ENCODE measurements at places on chromosomes 3 and 15. TPM values are rescaled to one million over a fixed set of nuclear protein-coding genes. Genes with fewer than 3 reads are reported as not detected.
A peak's percentile ranks its signal among the peaks of the same experiment; 100 is the strongest.

- peak; percentile 4 for DNase-seq
These were observed 47.6 kb upstream of the CD200R1L start for GRCh38 chr3:112894258-112894657.

DNA sequence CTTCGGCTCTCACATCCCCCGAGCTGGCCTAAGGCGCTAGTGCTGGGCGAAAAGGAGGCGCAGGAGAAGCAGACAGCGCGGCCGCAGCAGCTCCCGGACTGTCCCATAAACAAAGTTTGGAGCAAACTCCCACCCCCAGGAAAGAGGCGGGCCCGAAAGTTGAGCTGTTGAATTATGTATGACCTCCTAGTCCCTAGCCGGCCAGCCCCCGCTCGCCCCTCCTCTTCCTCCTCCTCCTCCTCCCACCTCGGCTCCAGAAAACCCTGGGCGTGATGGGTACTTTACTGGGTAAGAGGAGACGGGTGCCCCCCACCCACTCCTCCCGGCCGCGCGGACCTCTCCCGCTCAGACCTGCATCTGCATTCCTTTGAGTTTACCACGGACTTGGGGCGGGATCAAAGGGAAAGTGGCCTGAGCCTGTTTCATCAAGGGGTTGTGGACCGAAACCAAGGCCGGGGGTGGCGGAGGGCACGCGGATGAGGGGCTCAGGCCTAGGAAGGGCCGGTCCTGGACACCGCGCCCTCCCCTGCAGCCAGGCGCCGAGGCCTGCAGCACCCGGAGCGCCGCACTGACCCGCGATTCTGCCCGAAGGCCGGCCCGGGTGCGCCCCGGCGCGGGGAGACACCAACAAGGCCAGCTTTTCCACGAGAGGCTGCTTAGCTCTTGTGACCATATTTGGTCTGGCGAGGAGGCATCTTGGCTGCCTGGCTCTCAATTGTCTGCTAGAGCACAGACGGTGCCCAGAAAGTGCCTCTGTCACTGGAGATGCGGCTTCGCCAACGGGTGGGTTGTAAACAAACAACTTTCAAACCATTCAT, at the start of gene WWTR1:
TSS of gene WWTR1 (minus strand) at position 100 of the 818 bp plus-strand sequence. CDS start 719 bp downstream, outside the sequence.
- DNase-seq = peak; percentile 92

DNA sequence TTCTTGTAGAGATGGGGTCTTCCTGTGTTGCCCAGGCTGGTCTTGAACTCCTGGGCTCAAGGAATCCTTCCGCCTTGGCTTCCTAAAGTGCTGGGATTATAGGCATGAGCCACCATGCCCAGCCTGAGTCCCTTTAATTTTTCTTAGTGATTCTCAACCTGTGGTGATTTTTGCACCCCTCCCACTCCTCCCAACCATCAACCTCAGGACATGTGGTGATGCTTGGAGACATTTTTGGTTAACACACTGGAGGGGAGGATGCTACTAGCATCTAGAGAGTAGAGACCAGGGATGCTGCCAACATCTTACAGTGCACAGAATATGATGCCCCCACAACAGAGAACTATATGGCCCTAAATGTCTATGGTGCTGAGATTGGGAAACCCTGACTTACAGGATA, 83.0 kb upstream of the LMOD3 start:
- no peak for DNase-seq

The PATL2 gene
- 0.50 TPM for polyA plus RNA-seq

GRCh38 chr3:19485267-19485666, 337.0 kb downstream of the KCNH8 start:
- DNase-seq = no peak

DNA sequence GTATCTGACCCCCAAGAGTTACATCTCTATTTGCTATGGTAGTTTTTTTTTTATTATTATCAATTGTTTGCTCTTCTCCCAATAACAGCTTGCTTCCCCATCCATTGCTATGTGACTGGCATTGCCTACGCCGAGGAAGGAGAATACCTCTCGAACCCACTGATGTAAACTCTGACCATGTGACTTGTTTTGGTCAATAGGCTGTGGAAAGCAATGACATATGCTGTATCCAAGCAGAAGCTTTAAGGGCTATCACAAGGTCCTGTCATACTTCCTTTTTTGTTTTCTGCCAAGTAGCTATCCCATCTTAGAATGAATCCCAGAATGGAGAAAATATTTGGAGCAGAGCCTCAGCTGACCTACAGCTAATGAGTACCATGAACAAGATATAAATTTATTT, 111.0 kb upstream of the FRMD4B start:
- DNase-seq = no peak

DNA sequence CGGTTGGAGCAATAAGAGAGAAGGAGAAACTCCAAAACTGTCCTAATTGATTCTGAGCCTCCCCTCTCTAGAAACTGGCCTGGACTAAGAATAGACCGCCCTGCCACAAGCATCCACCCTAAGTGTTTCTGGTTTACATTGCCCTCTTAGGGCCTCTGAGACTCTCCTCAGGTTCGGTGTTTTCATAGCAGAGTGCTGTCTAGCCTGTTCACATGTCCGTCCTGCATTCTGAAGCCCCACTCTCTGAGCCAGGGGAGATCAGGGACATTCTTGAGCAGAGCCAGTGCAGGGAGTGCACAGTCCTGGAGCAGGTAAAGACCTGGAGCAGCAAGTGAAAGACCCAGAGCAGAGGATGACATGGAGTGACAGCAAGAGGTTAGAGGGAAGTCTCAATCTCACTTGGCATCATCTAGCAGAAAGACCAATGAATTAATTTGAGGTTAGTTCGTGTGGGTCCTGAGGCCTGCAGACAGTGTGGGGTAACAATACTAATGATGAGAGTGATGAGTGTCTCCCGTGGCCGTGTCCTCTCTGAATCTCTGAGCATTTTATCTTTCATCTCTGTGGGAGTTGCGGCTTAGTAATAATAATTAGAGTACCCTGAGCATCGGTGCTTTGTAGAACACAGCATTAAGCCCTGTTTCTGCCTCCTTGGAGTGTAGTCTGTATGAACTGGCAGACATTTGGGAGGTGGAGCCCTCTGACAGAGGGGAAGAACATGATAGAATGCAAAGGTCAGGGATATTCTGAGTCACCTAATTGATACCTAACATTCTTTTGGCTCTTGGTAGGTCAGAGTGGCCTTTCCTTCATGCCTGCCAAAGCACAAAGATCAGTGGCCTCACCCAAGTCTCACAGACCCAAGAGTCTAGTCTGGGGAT, 24.6 kb downstream of the MAPKBP1 start:
- no peak for DNase-seq

- DNase-seq = no peak
These were observed 17.6 kb downstream of the C15orf62 start for GRCh38 chr15:40787344-40787841.

Measured in AG04450 (cell line).